M059J (cell line): ENCODE measurements at places on chromosomes 4 and X. TPM values are rescaled to one million over a fixed set of nuclear protein-coding genes. Genes with fewer than 3 reads are reported as not detected.

CDKL2 gene
- 0.05 and 0.15 TPM in 2 replicates for total RNA-seq

MBNL3 gene
- total RNA-seq, result 3.0 and 4.7 TPM in 2 replicates

FREM3 gene
- not detected in 2 replicates for total RNA-seq

TMEM31 gene
- total RNA-seq, result not detected in 2 replicates

CPE gene
- 38.3 and 53.6 TPM in 2 replicates for total RNA-seq

CITED1 gene
- 0.59 TPM in 1 of 2 replicates, not detected in the other for total RNA-seq

IL2 gene
- not detected in 2 replicates for total RNA-seq

TMEM35A gene
- total RNA-seq, result 2.1 and 3.5 TPM in 2 replicates

PWWP3B gene
- not detected in 2 replicates for total RNA-seq

SPANXN3 gene
- not detected in 2 replicates for total RNA-seq

GK2 gene
- not detected in 2 replicates for total RNA-seq

SLC10A3 gene
- 65.4 and 80.7 TPM in 2 replicates for total RNA-seq

DUX4 gene
- total RNA-seq, result not detected in 2 replicates

MAGEE2 gene
- not detected in 2 replicates for total RNA-seq

PF4V1 gene
- not detected in 2 replicates for total RNA-seq

GDPD2 gene
- 0.10 TPM in 1 of 2 replicates, not detected in the other for total RNA-seq

GPR50 gene
- not detected in 2 replicates for total RNA-seq

SMIM43 gene
- 1.3 and 1.4 TPM in 2 replicates for total RNA-seq

ZMAT1 gene
- total RNA-seq, result 0.62 and 0.86 TPM in 2 replicates

RAB33A gene
- 0.42 and 1.1 TPM in 2 replicates for total RNA-seq

SOD3 gene
- 14.6 and 22.7 TPM in 2 replicates for total RNA-seq

TMSB15A gene
- 13.7 and 21.5 TPM in 2 replicates for total RNA-seq

CXCL8 gene
- total RNA-seq, result 33.1 and 33.9 TPM in 2 replicates

MAGEC2 gene
- total RNA-seq, result 70.6 and 77.9 TPM in 2 replicates

SPARCL1 gene
- total RNA-seq, result 0.07 and 0.37 TPM in 2 replicates

NOX1 gene
- not detected in 2 replicates for total RNA-seq

ADH6 gene
- total RNA-seq, result not detected in 2 replicates

VCX3B gene
- total RNA-seq, result 0.62 TPM in 1 of 2 replicates, not detected in the other
